Bone marrow (tissue), 2 donors: ENCODE measurements at places on chromosomes 3 and 15.

- DNase-seq, result no peak
Observed at GRCh38 chr15:76038512-76038911, 21.3 kb upstream of the TMEM266 start.

GRCh38 chr15:78211189-78211921 lies 23.0 kb downstream of the ACSBG1 start:
- DNase-seq, result no peak

GRCh38 chr3:8077126-8077525 lies 424.5 kb upstream of the LMCD1 start:
- DNase-seq, result no peak

- DNase-seq, result no peak
Observed at GRCh38 chr3:65810302-65810701, 228.4 kb downstream of the MAGI1 start.

DNA sequence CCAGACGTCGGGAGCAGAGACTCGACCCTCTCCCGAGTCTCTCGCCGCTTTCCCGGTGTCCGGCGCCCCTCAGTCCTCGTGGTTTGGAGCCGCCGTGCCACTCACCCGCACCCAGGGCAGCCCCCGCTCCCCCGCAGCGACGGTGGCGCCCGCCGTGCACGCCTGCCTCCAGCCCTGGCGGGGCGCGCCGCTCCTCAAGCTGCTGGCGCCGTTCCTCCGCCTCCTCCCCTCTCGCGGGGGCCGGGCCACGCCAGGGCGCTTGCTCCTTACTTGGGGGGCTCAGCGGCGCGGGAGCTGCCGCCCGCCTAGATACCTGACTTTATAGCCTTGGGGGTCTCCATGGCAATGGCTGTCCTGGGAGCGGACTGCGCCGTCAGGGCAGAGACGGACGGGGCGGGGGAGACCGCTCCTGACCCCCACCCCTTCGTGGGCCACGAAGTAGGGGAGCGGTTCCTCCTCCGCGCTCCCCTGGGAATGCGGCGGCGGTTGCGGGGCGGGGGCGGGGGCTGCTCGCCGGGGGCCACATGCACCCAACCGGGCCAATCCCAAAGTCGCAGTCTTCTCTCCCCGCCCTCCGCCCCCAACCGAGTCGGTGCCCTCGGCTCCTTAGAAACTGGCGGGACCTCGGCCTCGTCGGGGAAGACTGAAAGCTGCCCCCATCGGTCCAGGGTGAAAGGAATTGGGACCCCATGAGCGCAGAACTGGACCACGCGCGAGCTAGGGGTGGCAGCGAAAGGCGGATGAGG lies at the start of gene ANKRD63:
TSS of gene ANKRD63 (minus strand) at position 196 of the 746 bp plus-strand sequence. CDS start 478 bp downstream, outside the sequence.
- DNase-seq, result peak; percentile 43

GRCh38 chr15:71888797-71889196 lies 78.4 kb downstream of the NR2E3 start:
- no peak for DNase-seq

DNA sequence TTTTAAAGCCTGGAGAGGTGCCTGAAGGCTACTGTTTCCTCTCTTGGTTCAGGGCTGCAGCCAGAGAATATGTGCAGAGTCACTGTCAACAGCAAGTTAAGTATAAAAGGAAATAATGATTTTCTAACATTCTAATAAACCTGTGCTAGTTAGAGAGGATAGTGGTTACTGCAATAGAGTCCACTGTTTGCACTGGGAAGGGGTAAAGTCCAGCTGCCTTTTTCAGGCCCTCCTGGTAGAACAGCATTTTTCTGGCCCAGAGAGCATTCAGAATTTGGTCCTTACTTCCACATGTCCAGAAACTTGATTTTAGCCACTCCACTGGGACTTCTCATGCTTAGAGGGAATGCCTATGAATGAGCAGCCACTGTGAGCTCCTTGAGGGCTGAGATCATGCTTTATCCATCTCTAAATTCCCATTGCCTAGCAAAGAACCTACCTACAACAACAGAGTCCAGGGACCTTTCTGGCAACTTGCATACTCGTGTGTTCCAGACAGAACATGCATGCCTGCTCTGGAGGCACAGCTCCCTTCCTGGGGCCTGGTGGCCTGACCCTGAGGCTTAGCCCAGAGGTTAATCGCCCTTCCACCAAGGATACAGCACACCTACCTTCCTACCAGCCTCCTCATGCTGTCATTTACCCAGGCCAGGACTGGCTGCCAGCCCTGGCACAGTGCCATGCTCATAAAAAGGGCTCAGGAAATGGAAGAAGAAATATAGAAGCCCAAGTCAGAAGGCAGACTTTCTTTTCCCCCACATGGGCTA lies 50.3 kb upstream of the ATP13A3 start:
- no peak for DNase-seq

DNA sequence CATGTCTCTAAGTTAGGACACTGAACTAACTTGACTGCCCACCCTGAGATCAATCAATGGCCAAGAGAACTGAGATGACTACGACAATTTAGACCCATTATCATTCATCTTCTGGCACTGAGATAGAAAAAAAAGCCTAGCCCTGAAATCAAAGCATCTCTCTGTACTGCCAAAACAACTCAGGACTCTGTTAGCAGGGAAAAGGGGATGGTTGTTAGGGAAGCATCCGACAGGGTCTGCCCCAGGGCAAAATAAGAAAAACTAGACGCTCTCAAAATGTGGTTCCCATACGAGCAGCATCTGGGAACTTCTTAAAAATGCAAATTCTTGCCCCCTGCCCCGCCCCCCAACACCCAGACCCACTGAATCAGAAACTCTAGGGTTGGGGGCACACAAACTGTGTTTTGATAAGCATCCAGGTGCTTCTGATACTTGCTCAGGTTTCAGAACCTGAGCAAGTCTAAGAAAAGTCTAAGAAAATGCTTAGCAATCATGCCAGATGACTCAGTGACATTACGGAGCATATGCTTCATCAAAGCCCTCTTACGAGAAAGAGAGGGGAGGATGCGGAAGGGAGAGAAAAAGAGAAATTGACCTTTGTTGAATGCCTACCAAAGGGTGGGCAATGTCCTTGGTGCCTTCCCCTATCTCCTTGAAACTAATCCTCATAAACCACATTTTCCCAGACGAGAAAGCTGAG lies 172.8 kb upstream of the HES1 start:
- no peak for DNase-seq

- no peak for DNase-seq
Observed at GRCh38 chr15:96893159-96893906, 562.8 kb downstream of the NR2F2 start.

DNA sequence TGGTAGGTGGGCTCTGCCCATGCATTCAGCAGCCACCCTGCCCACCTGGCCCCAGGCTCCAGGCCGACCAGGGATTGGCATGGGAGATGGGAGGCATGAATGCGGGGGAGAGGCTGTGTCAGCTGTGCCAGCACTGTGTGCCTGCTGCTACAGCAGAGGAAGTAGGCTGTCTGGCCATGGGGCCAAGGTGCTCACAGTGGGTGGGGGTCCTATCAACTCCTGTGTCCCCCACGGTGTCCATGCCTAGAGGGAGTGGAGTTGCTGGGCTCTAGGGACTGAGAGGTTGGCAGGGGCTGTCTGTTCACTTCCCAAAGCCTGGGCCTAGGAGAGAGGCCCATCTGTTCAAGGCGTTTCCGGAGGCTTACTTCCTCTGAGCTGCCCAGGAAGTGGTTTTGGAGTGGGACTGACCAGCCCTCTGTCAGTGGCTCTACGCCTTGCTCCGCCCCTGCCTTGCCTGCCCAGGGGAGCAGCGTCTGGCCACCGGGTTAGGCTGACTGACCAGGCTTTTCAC lies 5.8 kb downstream of the PRKCD start:
- no peak for DNase-seq

DNA sequence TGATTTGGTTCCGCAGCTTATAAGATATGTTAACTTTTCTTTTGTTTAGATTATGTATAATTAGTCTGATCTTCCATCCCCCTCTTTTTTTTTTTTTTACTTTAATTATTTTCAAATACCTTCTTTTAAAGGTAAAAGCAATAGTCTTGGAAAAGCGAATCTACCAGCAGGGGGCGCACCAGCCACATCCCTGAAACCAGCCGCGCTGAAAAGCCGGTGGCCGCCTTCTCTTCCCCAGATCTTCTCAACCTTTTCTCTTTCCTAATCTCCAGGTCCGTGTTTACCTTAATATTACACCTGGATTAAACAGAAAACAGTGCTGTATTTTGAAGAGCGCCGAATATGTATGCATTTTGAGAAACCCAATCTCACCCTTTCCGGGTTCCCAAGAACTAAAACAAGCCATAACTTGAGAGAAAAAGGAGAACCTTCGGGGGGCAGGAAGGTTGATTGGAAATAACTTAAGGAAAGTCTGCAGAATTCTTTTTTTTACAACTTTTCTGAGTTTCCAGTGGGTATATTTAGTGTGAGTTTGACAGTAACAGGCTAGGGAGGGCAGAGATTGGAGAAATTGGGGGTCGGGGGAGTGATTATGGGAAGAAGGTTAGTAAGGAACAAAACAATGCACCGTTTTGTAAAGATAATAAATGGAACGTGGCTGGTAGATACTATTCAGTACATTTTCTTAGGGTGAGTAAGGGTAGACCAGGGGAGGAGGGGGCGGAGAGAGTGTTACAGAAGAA lies 2.0 kb upstream of the SOX2 start:
- DNase-seq, result no peak

DNA sequence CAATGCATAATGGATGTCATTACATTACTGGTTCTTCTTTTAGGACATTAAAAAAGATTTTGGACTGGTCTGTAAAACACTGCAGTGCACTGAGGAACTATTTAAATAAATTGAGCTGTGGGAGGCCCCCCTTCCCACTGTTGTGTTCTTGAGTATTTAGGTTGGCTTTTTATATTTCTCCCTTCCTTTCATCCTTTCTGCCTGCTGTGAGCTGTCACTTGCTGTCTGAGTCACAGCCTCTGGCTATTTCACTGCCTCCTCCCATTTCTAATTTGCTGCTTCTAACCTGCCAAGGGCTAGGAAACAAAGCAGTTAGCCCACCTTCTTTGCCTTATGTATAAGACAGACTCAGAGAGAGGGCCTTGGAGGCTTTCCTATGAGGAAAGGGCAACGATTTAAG lies 89.0 kb upstream of the FNDC3B start:
- DNase-seq, result peak; percentile 69

DNA sequence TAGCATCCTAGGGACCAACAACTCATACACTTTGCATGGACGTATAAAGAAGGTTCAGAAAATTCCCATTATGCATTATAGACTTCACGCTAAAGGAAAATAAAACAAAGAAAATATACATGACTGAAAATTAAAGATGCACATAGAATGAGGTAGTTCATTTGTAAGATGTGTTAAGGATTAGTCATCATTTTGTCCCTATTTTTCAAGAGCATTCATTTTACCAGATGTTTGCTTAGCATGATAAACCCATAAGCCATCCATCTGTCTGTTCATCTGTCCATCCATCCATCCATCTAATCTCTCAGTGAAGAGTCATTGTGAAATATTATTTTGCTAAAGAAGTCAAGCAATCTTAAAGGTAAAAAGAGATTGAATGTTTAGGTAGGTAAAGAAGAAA lies 80.3 kb downstream of the TFG start:
- DNase-seq, result no peak

DNA sequence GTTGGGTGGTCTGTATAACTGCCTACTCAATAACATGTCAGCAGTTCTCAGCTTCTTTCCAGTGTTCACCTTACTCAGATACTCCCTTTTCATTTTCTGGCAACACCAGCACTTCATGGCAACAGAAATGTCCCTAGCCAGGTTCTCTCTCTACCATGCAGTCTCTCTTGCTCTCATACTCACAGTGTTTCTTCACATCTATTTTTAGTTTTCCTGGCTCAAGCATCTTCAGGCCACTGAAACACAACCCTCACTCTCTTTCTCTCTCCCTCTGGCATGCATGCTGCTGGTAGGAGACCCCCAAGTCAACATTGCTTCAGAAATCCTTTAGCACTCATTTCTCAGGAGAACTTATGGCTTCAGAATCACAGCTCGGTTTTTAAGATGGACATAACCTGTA lies at the start of gene CAPN3:
TSS of gene CAPN3 (plus strand) at position 253 of the 400 bp plus-strand sequence. CDS start 305 bp downstream, outside the sequence.
- DNase-seq, result no peak

- no peak for DNase-seq
Observed at GRCh38 chr15:79406210-79406609, 25.9 kb upstream of the MINAR1 start.

DNA sequence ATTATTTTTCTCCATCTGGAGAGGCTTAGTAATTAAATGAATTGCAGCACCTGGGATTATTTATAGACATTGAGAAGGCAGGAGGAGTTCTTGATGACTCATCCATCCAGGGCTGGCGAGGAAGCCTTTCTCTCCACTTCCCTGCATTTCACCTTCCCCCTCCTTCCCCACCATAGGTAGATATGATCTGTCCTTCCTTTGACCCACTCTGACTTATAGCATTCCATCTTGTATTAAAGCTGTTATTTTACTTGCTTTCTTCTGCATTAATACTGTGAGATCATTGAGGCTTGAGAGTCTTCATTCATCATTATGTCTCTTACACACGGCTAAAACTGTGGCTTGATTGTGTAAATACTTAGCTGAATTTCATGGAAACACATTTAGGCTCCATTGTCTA lies 288.8 kb downstream of the FEZF2 start:
- no peak for DNase-seq

- DNase-seq, result no peak
Observed at GRCh38 chr3:154218728-154219127, 97.5 kb downstream of the ARHGEF26 start.

- peak; percentile 11 for DNase-seq
Observed at GRCh38 chr3:39668420-39668819, 141.0 kb upstream of the MYRIP start.

- no peak for DNase-seq
Observed at GRCh38 chr3:190183121-190183520, 62.4 kb upstream of the P3H2 start.

DNA sequence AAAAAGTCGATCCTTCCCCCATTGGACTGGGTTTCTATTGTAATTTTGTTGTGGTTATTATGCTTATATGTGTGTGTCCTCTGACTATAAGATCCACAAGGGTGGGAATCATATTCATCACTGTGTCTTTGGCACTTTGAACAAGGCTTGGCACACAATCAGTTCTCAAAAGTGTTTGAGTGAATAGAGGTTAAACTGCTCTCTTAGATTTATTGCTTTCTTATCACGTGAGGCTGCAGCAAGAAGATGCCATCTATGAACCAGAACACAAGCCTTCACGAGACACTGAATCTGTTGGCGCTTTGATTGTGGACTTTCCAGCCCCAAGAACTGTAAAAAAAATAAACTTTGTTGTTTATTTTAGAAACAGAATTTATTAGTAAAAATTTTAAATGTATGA lies 295.0 kb upstream of the MDFIC2 start:
- DNase-seq, result no peak

- DNase-seq, result no peak
Observed at GRCh38 chr3:171792531-171792930, 17.8 kb downstream of the PLD1 start.

DNA sequence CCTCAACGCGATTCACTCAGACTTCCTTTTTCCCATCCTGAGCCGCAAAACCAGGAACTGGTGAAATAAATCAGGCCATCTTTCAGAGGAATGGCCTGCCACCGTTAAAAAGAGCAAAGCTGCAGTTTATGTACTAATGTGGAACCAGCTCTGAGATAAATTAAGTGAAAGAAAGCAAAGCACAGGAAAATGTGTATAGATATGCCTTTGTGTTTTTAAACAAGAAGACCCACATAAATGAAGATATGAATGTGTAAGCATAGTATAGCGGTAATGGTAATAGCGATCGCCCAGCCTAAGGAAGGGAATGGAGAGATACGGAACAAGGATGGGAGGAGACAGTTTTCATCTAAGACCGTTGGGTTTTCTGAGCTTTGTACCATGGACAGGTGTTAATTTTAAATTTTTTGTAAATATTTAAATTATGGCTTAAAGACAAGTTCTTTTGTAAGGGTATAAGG lies 30.8 kb upstream of the RPN1 start:
- DNase-seq, result no peak
